ENCODE measurements at places on chromosomes 5 and 9. TPM values are rescaled to one million over a fixed set of nuclear protein-coding genes. Genes with fewer than 3 reads are reported as not detected.

LURAP1L gene
- 1.1 TPM for total RNA-seq

SPINK4 gene
- not detected for total RNA-seq

GGTA1 gene
- 8.7 TPM for total RNA-seq

ACTBL2 gene
- 0.17 TPM for total RNA-seq

FCN2 gene
- total RNA-seq = not detected

ORM1 gene
- total RNA-seq = not detected

CDC25C gene
- 2.4 TPM for total RNA-seq

LCN12 gene
- not detected for total RNA-seq

FCN1 gene
- total RNA-seq = not detected

GAS1 gene
- total RNA-seq = 1.4 TPM

PTGR1 gene
- 27.6 TPM for total RNA-seq

KIF24 gene
- total RNA-seq = 5.6 TPM

SHOC1 gene
- not detected for total RNA-seq
